ENCODE measurements at places on chromosomes 11 and 22.
A peak's percentile ranks its signal among the peaks of the same experiment; 100 is the strongest.

- DNase-seq = no peak
Measured at GRCh38 chr11:26743622-26744021, 21.8 kb upstream of the SLC5A12 start.

GRCh38 chr11:19679952-19680828 lies 32.4 kb upstream of the NAV2 start:
- DNase-seq = no peak

- no peak for DNase-seq
Measured at GRCh38 chr22:24486501-24486921, 8.6 kb upstream of the UPB1 start.

GRCh38 chr11:35157814-35158700 lies 19.1 kb downstream of the CD44 start:
- DNase-seq = no peak

GRCh38 chr11:121391914-121392313 lies 60.2 kb upstream of the SORL1 start:
- DNase-seq = no peak

- no peak for DNase-seq
Measured at GRCh38 chr11:128448200-128448886, 139.0 kb downstream of the ETS1 start.

GRCh38 chr11:85889676-85890579 lies 34.7 kb downstream of the CCDC83 start:
- DNase-seq = no peak

DNA sequence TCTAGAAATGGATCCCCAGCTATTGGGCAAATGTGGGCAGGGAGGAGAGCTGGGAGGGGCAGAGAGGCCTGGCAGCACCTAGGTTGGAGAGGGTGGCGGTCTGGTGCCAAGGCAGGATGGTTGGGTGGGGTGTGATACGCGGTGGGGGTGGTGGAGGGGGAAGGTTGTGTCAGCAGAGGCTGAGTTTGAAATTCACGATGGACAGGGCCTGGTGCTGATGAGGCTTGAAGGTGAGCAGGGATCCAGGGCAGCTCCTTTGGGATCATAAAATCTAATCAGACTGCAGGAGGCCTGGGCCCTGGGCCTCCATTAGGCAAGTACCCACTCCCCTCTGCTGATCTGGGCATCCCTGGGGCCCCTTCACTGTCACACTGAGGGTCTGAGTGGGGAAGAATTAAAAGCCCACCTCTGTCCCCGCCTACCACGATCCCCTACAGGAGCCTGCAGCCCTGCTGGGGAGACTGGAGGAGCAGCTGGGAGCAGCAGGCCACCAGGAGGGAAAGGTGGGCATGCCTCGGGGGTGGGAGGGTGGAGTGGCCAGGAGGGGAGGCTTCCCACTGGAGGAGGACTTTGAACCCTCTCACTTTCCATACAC lies 24.0 kb downstream of the IGLL1 start:
- no peak for DNase-seq

DNA sequence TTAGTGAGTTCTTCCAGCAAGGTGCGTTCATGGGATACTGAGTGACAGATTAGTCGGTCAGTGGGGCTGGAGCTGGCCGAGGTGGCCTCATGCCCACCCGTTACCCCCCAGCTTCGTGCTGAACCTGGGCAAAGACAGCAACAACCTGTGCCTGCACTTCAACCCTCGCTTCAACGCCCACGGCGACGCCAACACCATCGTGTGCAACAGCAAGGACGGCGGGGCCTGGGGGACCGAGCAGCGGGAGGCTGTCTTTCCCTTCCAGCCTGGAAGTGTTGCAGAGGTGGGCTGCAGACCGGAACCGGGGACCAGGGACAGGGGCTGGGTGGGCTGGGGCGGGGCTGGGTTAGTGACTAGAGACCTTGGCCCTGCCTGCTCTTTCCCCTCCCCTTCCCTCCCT lies 2.9 kb downstream of the LGALS1 start:
- no peak for DNase-seq

DNA sequence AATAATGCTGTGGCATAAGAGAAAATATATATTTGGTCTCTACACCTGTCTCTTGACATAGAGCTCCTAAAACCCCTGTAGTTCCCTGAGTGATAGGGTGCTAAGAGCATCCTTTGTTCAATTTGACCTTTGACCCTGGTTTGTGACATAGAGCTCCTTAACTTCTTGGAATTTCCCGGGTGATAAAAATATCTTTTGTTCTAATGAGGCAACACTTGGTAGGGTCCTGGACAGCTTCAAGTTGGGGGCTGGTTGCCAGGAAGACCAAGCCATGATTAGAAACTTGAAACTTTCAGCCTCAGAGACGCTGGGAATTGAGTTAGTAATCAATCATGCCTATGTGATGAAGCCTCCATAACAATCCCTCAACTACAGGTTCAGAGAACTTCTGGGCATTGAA lies 105.4 kb downstream of the CASP12 start:
- no peak for DNase-seq

DNA sequence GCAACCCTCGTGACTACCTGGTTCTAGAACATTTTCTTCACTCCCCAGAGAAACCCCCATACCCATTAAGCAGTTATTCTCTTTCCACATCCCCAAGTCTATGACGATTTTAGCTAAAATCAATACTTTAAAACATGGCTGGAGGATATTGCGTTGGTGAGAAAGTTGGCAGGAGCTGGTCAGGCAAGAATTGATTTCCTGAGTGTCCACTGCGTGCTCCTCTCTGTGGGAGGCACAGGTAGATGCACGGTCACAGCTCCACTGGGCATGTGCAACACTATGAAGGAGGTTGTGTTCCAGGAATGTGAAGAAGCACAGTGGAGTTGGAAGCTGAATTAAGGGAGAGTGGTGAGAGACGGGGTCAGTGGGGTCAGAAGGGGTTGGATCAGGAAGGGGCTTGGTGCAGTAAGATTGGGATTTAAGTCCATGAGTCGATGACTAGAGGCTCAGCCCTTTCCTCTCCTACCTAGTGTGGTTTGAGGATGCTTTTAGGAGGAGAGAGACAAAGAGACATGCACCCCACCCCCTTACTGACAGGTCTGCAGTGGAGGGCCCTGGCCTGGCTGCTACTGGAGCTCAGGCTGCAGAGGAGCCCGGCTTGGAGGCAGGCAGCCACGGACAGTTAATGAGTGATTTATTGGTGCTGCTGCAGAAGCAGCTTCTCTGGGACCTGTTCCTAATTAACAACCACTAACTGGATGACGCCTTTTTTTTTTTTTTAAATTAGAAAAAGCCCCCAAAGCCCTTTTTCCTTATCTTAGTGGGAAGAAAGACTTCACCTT lies 395.6 kb downstream of the TENM4 start:
- no peak for DNase-seq

GRCh38 chr11:67267188-67268080 lies 1.2 kb downstream of the GRK2 start:
- DNase-seq = no peak

- peak; percentile 71 for DNase-seq
Measured at GRCh38 chr11:68383976-68384501, 71.6 kb downstream of the LRP5 start.

DNA sequence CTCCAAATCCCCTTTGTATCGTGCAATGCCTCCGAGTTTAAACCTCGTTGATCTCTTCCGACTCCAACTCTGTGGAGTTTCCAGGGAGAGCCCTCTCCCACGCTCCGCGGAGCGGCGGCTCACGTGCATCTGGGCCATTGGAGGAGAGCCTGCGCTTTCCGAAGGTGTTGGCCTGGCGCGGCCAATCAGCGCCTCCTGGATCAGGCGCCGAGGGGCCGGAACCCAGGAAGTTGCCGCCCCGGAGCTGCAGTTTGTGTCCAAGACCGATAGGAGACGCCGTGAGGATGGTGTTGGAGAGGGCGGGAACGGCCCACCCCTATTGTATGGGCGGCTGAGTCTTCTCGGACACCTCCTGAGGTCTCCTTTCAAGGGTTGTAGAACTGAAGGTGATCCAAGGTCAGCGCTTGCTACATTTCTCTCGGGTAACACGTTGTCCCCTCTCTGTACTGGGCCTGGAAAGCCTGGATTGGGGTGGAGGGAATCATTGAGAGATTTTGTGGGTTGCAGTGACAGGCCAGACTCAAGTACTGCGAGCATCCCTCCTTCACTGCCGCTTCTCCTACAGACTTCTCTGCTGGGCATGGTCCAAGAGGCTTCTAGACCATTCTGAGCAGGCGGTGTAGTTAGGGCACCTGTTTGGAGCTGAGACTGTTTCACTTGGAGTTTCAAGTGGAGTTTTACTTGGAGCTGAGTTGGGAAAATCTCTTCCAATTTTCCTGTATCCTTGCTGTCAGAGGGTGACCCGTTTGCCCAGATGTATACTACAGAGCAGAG lies 1.7 kb downstream of the ADAMTS15 start:
- DNase-seq = no peak

- no peak for DNase-seq
Measured at GRCh38 chr11:123330471-123330870, 99.6 kb upstream of the GRAMD1B start.

DNA sequence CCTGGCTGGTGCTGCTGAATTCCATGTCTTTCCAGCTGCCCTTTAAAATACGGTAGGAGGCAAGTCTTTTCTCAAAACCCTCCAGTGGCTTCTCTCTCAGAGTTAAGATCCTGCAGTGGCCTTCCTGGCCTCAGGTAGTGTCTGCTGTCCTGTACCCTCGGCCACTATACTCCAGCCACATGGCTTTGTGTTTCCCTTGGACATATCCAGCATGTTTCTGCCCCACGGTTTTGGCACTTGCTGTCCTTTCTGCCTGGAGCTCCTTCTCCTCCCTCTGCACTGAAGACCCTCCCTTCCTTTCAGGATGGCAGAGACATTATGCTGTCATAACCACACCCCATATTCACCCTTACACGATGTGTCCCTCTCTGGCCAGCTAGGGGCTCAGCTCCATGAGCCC lies 76.5 kb upstream of the B3GAT1 start:
- DNase-seq = no peak

DNA sequence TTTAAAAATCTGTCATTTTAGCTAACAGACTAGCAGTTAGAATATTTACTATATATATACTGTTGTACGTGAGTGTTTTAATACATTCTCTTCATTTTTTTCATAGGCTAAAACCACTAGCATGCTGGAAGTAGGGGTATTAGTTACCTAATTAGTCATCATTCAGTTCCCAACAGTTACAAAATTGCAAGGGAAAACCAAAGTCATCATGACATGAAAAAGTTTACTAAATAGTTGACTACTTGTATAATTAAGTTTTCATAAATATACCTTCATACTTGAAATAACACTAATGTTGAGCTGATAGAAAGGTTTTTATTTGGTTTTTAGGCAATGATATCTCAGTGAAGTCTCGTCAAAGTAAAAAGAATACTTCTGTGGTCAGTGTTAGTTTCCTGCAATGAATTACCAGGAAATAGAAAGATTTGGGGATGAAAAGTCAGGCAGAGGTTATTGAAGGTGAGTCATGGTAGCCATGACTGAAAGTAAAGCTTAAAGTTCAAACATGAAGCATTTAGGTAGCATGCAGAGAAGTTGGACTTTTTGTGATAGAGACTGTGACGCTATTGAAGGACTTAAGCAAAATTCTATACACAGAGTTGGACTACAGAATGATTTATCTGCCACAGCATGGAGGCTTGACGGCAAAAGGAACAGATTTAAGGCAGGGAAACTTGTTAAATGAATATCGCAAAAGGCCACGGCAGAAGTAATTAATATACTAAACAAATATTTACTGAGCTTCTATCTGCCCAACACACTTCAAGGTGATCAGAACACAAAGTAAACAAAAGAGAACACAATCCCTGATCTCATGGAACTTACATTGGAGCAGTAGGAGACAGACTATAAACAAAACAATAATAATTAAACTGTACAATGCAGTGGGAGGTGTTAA lies 828.1 kb upstream of the FAT3 start:
- no peak for DNase-seq

DNA sequence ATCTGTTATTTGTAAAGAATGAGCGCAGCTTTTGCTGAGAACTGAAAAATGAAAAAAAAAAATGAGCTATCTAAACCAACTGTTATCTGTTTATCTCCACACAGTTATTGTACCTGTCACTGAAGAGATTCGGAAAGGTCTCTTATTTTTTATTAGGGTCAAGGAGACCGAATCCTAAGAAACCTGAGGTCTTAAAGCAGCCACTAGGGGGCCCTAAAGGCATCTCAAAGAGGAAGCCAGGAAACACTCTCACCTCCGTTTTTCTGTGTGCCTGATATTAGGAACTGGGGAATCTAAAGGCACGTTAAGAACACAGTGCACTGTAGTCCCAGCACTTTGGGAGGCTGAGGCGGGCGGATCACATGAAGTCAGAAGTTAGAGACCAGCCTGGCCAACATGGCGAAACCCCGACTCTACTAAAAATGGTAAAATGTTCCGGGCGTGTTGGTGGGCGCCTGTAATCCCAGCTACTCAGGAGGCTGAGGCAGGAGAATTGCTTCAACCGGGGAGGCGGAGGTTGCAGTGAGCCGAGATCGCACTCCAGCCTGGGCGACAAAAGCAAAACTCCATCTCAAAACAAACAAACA lies 3.5 kb upstream of the LARGE1 start:
- no peak for DNase-seq

DNA sequence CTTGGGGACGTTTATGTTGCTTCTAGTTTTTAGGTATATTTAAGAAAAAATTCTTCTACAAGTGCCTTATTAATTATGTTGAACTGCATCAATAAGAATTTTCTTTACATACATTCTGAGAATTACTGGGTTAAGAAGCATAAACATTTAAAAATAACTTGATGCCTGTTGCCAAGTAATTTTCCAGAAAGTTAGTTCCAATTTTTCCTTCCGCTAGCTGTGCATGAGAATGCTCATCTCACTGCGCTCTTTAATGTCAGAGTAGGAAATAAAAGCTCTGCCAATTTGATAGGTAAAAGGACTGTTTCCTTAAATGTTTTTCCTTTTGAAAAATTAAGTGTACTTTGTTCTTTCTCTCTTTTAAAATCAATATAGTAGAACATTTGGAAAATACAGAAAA lies 113.1 kb upstream of the ZBED5 start:
- DNase-seq = no peak

- DNase-seq = no peak
Measured at GRCh38 chr11:112884012-112884767, 77.0 kb upstream of the NCAM1 start.

DNA sequence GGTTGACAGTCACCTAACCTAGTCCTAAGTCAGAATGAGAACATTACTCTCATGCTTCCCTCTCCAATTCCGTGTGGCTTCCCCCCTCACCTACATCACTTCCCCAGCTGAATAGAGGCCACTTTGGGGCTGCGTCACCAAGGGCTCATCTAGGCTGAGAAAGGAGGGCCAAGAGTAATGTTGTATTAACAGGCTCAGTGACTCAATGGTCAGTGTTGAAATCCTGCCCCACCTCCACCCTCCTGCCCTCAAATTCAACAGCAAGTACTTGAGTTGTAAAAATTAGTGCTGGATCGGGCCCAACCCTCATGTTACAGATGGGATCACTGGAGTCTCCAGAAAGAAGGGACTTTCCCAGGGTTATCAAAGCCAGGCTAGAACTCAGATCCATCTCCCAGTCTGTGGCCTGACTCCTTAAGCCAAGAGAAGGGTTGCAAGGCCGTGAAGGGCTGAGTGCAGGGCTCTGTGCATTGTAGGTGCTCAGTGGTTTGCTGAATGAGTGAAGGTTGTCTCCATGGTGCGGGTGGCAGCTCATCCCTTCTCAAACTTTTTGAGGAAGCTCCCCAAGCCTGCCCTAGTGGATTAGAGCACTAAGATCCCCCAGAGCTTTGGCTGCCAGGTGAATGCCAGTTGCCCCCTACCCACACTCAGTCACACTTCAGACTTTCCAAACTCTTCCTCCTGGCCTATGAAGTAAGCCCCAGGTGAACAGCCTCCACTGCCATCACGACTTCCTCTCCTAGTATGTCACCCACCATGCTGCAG lies 3.2 kb downstream of the DGAT2 start:
- no peak for DNase-seq
